CD4-positive, alpha-beta T cell (primary cell): ENCODE measurements at places on chromosomes 4 and X.

GRCh38 chr4:112739442-112739841 lies 102.5 kb downstream of the LARP7 start:
- DNase-seq, result no peak

DNA sequence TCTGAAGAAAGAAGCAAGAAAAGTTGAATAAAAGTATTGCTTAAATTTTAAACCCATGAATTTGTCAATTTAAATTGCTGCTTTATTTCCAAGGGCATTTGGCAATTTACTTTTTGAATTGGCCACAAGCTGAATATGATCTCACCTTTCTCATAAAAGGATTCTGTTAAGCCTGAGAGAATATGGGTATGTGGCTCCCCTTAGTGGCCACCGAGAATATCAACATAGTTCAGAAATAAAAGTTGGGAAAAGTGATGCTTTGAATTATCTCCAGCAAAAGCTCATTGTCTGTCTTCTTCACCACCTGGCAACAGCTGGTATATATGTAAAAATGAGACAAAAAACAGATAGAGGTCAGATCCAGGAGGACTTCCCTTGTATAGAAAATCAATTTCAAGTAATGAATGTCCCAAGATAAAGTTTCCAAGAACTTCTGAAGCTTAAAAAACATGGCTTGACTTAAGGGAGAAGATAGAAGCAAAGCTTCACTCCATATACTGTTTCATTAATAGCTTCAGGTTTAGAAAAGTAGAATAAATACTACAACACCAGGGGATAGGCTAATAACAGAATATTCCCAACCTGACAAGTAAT lies 290.7 kb upstream of the FAM241A start:
- DNase-seq, result no peak

DNA sequence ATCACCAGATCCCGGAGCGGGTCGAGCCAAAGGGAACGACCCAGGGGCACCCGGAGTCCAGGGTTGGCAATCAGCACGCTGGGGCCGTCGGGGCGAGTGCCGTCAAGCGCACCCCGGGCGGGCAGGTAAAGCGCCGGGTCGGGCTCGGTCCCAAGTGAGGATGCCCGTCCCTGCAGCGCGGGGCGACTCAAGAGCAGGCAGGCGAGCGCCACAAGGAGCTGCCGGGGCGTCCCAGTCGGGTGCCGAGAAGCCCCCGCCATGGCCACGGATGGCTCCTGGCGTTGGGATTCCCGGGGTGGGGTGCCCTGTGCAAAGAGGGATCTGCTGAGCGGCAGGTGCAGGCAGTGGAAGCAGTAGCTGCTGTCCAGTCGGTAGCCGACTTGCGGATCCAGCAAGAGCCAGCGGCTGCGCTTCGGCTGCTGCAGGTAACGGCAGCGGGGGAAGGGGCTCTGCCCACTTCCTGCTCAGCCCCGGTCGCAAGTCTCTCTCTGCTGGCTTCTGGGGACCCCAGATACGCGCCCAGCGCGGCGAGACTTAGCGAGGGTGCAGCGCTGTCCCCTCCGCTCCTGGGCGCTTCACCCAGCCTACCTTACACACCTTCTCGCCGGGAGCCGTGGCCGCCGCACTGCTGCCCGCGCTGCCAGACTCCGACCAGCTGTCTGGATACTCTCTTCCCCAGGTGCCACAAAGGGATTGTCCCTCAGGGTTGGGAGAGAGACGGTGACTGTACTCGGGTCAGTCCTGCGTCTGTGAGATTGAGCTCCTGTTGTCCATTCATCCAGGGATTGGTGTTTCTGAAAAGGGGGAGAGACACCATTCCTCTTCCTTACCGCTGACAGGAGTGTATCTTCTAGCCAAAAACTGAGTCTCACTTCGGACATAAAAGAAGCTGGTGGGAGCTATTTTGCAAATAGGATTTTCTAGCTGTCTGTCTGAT lies at the start of gene FREM3:
FREM3 (minus strand) TSS at position 260 of the 937 bp plus-strand sequence; CDS start at position 260, 0 bp downstream.
- no peak for DNase-seq

- no peak for DNase-seq
These were observed 96.5 kb downstream of the WWC2 start for GRCh38 chr4:183195534-183195933.

GRCh38 chr4:132866616-132867015 lies 282.5 kb upstream of the PCDH10 start:
- no peak for DNase-seq

DNA sequence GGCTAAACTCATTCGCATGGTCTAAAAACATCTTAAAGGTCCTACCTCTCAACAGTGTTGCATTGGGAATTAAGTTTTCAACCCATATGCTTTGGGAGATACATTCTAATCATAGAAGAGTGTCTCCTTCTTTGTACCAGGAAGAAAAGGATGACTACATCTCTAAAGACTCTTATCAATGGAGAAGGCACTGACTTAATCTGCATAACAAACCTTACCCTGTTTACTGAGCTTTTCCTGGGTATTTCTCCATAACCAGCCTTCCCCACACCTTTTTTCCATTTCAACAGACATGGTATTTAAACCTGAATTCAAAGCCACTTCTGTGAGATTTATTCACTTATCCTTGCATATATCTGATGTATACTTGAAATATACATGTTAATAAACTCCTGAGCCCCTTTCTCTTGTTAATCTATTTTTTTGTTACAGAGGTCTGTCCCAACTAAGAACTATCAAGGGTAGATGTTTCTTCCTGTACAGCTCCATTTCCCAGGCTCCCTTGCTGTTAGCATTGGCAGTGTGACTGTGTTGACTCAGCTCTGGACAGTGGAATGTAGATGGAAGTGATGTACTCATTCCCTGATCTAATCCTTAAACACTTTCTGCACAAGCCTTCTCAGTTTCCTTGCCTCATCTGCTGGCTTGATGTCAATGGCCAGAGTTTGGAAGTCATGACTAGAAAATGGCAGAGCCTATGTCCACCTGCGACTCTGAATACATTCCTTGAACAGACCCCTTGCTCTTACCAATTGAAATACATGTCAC lies 148.9 kb upstream of the CPEB2 start:
- no peak for DNase-seq

DNA sequence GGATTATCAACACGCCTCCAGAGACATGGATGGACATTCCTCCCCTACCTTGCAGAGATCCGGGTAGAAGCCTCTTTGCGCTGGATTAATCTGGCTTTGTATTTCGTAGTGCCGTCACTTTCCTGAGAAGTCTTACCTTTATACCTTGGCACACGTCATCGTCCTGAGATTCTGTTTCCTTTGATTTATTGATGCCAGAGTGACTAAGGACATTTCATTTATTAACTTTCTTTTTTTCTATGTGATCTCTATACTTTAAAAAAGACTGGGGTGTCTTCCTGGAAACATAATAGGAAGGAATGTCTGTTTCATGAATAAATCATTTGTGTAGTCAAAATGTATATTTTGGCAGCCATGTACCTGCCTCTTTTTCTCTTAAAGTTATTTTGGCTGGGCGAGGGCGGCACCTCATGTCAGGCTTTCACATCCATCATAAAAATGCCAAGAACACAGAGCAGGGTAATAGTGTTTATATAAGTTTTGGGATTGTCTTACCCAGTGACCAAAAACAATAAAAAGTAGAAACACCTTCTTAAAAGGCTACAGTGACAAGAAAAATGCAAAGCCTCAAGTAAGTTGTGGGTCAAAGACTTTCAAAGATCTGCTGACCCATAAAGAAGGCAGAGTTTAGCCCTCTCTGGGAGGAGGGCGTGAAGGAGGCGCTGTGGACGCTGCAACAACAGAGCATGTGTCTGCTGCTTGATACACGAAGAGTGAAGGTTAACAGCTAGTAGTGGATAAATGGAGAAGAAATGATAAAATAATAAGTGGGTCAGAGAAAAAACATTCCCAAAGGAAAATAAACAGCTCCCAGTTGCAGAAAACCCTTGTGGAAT lies 124.4 kb downstream of the SHROOM3 start:
- DNase-seq, result no peak

DNA sequence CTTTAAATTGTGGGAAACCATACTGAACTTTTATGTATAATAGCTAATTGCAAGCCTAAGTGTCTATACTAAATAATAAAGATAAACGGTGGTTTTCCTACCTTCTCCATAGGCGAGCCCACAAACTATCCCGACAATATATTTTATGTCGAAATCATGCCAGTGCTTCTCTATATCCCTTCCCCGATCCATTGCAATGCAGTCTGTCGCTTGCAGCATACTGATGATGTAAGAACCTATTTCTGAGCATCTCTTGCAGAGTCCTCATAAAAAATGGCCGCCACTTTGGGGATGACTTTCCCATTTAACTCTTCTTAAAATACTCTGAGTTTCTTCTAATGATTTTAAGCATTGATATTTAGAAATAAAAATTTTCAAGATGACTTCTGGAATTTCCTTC lies 58.1 kb upstream of the TLR3 start:
- DNase-seq, result no peak

- no peak for DNase-seq
These were observed 1513.2 kb downstream of the ARAP2 start for GRCh38 chr4:34731070-34731469.

GRCh38 chr4:112343330-112344080 lies 46.3 kb downstream of the ALPK1 start:
- no peak for DNase-seq

DNA sequence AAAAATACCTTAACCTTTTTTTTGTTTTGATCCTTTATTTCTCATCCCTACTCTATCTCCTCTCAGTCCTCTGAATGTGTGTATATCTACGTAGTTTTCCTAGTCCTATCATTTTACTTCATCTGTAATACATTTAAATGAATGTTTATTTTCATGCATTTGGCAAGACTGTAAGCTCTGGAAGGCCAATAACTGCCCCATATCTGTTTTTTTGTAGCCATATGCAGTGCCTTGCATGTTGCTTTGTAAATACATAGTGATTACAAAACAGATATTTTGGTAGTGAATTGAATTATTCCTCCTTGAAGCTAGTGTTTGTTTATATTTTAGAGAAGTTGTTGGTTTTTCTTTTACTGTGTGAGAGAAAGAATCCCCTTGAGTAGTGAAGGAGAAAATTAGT lies 450.2 kb downstream of the PCDH18 start:
- DNase-seq, result no peak

DNA sequence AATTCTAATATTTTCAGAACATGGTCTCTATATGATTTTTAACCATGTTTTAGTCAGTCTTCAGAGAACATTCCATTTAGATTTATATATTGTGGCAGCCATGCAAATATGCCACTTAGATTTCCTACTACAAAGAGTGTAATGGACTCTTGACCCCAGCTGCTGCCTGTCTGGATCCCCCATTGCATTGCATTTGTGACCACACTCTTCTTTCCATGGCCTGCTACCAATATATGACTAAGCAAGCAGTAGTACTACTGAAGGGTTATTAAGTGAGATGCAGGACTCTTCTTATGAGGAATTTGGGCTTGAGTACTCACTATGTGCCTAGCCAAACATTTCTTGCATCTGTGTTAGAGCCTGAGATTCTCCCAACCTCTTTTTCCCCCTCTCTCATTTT lies 306.8 kb downstream of the PDHA2 start:
- no peak for DNase-seq

- no peak for DNase-seq
These were observed 98.3 kb downstream of the NFKB1 start for GRCh38 chr4:102599455-102599854.

DNA sequence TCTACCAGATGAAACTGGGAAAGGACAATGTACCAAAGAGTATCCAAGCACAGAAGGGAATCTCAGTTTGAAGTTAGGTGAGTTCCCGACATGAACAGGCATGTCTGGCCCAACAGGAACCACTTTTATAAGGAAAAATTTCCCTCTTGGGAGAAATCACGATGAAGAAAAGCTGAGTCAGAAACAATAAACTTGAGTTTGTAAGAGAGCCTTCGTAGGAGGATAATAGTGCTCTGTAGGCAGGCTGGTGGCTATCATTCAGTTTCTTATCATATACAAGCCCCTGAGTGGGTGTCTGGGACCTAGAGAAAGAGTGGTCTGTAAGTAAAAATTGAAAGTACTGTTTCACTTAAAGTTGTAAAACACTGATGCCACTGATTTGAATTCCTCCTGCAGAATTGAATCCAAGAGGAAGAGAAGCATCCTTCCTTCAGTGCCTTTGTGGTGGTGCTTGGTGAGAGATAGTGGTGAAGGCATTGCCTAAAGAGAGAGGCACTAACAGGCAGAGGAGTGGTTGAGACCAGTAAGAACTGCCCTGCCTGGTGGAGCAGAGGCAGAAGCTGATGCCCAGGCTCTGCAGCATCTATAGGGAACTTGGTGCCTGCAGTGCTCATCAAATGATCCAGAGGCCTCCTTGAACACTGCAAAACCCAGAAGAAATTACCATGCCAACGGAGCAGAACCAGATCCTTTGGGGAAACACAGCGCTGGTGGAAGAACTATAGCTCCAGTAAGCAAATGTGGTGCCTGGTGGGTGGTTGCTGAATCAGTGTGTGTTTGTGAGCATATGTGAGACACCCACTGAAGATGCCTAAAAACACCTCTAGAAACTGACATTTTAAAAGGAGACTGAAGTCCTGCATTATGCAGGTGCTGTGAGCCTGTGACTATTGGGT lies 31.7 kb upstream of the METAP1 start:
- DNase-seq, result no peak

GRCh38 chr4:151458148-151458547 lies 49.2 kb downstream of the FHIP1A start:
- no peak for DNase-seq

DNA sequence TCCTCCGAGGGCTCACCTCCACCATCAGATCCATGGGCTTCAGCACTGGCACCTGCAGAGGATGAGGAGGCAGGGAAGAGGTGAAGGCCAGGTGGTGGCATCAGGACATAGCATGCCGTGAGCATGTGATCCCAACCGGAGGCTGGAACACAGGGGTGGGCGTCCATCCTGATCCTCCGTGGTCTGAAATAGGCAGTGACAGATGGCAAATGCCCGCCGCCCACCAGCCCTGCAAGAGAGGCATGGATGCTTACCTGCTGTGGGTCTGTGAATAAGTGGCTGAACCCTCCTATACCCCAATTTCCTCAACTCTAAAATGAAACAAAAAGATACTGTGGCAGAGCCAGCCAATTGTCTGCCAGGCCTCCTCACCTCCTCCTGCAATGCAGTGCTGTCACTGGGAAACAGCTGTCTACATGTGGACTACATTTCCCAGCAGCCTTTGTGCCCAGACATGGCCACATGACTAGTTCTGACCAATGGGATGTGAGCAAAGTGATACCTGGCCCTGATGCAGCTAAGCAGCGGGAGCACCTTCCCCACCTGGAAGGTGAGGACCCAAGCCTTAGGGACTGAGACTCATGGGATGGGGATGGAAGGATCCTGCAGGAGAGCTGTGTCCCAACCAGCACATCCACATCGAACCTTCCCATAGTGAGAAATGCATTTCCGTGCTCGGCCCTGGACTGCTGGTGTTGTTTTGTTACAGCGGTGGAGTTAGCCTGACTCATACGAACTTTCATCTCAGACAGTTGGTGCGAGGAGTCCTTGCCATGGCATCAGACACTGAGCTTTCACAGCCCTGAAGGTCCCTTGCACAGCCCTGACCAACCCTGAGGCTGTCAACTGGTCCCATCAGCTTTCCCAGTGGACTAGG lies 99.5 kb downstream of the PPP2R2C start:
- DNase-seq, result no peak

DNA sequence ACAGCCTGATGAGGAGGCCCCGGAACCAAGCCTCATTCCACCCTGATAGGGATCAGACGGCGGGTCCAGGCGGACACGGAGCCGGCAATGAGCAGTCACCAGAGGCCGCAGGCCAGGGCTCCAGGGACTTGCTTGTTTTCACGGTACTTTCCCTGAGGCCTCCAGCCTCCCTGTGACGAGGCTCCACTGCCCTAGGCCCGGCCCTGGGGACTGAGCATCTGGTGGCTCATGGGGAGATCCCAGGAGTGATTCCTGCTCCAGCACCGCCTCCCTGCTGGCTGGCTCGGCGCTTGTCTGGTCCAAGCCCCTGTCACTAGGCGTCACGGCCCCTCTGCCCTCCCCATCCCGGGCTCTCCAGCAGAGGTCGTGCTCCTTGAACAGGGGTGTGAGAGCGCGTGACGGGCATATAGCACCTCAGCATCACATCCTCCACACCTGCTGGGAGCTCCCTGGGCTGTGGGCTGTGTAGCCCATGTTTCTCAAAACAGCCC lies 14.1 kb downstream of the HTRA3 start:
- no peak for DNase-seq
